Right atrium auricular region (tissue), 2 donors: ENCODE measurements at places on chromosomes 1 and 21. TPM values are rescaled to one million over a fixed set of nuclear protein-coding genes. Genes with fewer than 3 reads are reported as not detected.

- no peak overlapping the region for H3K4me3 ChIP-seq
- H3K4me1 ChIP-seq = peaks cover 12% of the 10 kb centered on the region
- DNase-seq = no peak
Observed at GRCh38 chr1:209208648-209209047, 374.9 kb upstream of the CAMK1G start.

GRCh38 chr1:18325136-18325535 lies 155.6 kb upstream of the KLHDC7A start:
- DNase-seq = no peak
- no peak overlapping the region for H3K4me3 ChIP-seq
- H3K4me1 ChIP-seq = no peaks in the 10 kb centered on the region
- no peaks in the 10 kb centered on the region for H3K36me3 ChIP-seq
- H3K27ac ChIP-seq = no peak overlapping the region
- H3K27me3 ChIP-seq = no peaks in the 10 kb centered on the region

DNA sequence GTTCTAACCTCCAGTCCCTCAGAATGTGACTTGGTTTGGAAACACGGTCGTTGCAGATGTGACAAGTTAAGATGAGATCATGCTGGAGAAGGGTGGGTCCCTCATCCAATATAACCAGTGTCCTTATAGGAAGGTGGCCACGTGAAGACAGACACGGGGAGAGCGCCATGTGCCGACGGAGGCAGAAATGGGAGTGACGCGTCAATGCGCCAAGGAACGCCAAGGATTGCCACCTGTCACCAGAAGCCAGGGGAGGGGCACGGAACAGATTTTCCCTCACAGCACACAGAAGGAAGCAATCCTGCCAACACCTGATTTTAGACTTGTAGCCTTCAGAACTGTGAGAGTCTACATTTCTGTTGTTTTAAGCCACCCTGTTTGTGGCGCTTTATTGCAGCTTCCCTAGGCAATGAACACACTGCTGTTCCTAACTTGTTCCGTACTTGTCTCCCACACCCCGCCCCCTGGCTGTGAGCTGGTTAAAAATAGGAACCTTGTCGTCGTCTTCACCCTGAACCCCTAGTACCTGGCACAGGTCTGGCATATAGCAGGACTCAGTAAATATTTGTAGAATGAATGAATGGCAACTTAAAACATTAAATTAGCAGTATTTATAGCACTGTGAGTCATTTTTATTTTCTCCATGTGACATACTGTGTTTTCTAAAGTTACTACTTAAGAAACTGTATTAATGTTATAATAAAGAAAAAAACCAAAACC lies 14.2 kb downstream of the RIMS3 start:
- no peak overlapping the region for H3K27ac ChIP-seq
- DNase-seq = no peak
- H3K27me3 ChIP-seq = no peaks in the 10 kb centered on the region
- H3K4me3 ChIP-seq = no peak overlapping the region
- no peaks in the 10 kb centered on the region for H3K4me1 ChIP-seq

GRCh38 chr21:27425574-27425973 lies 458.7 kb upstream of the ADAMTS5 start:
- H3K27ac ChIP-seq = peak overlapping the region; percentile 50
- H3K4me1 ChIP-seq = no peaks in the 10 kb centered on the region
- no peaks in the 10 kb centered on the region for H3K36me3 ChIP-seq
- H3K27me3 ChIP-seq = no peaks in the 10 kb centered on the region
- no peak for DNase-seq

DNA sequence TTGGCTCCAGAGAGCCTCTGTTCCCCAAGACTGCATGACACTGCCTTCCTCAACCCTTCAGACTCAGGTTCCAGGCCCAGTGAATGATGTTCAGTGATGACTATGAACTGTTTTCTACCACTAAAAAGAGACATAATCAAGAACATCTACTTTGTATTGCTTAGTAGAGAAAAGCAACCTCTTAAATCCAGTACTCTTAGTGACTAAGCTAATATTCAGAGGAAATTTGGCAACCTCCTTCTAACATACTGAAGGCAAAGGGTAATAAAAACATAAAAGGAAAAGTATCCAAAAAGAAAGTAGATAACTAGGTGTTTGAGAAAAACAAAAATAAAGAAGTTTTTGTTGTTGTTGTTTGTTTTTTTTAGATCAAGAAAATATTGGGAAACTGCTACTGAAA lies 153.3 kb upstream of the RUNX1 start:
- H3K27me3 ChIP-seq = no peaks in the 10 kb centered on the region
- no peak overlapping the region for H3K4me3 ChIP-seq
- no peak for DNase-seq
- H3K4me1 ChIP-seq = peaks cover 25% of the 10 kb centered on the region
- peak overlapping the region; percentile 91 for H3K27ac ChIP-seq

DNA sequence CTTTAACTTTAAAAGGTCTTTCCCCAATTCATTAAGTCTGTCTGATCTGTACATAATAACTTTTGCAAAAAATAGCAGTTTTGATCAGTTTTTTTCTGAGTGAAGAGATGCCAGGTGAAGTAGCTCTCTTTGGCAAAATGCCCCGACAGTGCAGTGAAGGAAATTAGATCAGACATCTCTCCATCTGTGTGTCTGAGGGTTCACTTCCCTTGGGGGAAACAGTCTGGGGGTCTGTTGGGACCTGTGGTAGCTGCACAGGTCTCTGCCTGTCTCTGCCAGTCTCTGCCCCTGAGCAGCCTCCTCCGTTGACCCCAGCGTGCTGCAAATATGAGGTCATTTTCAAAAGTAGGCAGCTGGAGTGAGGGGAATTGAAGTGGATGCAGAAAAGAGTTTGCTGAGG lies 54.5 kb downstream of the TBCE start:
- H3K4me3 ChIP-seq = no peak overlapping the region
- DNase-seq = no peak

DNA sequence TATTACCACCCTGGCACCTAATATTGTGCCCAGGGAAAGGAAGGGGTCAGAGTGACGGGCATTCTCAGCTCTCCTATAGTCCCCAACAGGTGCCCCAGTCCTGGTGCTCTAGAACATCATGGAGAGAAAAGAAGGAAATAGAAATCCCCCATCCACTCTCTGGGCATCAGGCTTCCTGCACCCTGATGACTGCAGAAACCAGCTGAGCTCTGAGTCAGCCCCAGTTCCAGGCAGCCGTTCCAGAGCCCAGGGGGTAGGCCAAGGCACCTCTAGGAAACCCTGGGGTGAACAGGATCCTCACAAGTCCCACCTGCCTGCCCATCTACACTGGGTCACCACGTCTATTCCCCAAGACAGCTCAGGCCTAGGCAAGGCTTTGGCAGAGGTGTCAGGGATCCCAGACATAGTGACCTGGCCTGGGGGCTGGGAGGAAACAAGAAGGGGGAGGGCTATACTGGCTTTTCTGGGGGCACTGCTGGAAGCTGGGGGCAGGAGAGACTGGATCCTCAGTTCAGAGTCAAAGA lies 709 bp downstream of the NECTIN4 start:
- H3K27me3 ChIP-seq = no peaks in the 10 kb centered on the region
- DNase-seq = no peak
- no peak overlapping the region for H3K4me3 ChIP-seq
- no peaks in the 10 kb centered on the region for H3K36me3 ChIP-seq

- H3K36me3 ChIP-seq = no peaks in the 10 kb centered on the region
- no peak for DNase-seq
- no peak overlapping the region for H3K4me3 ChIP-seq
- H3K4me1 ChIP-seq = no peaks in the 10 kb centered on the region
Observed at GRCh38 chr1:68331117-68331865, 99.0 kb upstream of the WLS start.

GRCh38 chr21:40706176-40706575 lies 140.8 kb downstream of the DSCAM start:
- no peak overlapping the region for H3K4me3 ChIP-seq
- H3K27ac ChIP-seq = no peak overlapping the region
- no peaks in the 10 kb centered on the region for H3K4me1 ChIP-seq
- no peaks in the 10 kb centered on the region for H3K27me3 ChIP-seq
- H3K36me3 ChIP-seq = no peaks in the 10 kb centered on the region
- DNase-seq = no peak

DNA sequence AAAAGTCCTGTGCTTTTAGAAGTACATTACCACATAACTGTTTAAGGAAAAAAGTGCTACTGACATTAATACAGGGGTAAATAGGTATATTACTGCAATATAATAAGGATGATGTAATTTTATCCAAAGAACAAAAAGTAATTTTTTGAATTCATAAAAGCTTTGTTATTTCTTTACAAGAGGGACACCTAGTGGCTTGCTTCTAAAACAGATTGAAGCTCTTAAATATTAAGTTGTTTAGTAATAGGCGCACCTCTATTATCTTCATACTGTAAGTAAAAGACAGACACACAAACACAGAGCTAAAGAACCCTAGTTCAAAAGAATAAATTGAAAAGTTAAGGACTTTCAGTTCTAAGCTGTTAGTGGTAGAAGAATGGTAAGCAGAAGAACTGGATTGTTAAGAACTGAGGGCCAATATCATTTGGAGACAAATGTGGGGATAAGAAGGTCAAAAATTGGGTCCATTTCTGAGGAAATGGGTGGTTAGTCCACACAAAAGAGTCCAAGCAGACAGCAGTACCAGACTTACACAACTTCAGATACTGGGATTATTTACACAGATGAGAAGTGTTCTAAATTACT lies 15.4 kb downstream of the ZNHIT6 start:
- peak overlapping the region; percentile 28 for H3K27ac ChIP-seq
- no peaks in the 10 kb centered on the region for H3K27me3 ChIP-seq
- no peak for DNase-seq
- no peaks in the 10 kb centered on the region for H3K4me1 ChIP-seq

DNA sequence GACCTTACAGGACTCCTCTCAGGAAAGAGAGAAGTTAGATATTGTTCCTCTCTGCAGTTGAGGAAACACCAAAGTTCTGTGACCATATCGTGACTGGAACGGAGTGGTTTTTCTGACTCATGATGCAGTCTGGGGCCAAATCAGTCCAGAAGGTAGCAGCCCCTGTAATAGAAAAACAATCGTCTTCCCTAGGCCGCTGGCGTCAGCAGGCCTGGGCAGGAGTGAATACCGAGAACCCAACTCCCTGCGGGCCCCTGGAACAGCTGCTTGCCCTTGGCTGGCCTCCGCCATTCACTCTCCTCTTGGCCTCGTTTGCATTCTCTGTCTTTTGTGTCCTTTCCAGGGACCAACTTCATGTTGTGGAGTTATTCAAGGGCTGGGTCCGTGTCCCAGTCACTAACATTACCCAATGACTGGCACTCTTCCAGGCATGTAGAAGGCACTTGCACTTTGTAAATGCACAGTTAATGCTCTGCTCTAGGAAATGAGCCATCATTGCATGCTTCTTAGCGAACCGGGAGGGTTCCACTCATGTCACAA lies 10.9 kb upstream of the CD101 start:
- peak; percentile 95 for DNase-seq
- no peaks in the 10 kb centered on the region for H3K4me1 ChIP-seq
- peak overlapping the region; percentile 68 for H3K27ac ChIP-seq
- H3K36me3 ChIP-seq = peaks cover 11% of the 10 kb centered on the region
- H3K4me3 ChIP-seq = no peak overlapping the region
- no peaks in the 10 kb centered on the region for H3K27me3 ChIP-seq

DNA sequence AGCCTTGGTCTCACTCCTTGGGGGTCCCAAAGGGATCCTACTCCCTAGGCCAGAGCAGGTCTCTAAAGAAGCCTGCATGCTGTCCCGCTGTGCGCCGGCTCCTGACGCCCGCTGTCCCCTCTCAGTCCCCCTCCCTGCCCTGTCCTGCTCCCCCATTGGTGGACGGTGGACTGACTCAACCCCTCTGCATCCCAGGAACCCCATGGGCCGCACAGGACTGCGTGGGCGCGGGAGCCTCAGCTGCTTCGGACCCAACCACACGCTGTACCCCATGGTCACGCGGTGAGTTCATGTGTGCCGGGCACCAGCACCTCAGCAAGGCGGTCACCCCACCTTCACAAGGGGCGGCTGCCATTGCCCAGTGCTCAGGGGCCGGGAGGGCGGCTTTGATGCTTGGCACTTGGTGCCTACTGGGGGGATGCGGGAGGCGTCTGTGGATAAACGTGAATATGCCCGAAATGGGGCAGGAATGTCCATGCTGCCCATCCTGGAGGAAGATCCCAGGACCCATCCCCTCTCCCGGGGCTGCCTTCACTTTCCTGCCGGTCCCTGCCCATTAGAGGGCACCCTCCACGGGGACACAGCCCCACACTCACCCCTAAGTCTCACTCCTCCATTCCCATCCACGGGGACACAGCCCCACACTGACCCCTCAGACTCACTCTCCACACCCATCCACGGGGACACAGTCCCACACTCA lies 20.2 kb upstream of the LRRC3 start:
- no peaks in the 10 kb centered on the region for H3K4me1 ChIP-seq
- no peaks in the 10 kb centered on the region for H3K36me3 ChIP-seq
- H3K4me3 ChIP-seq = no peak overlapping the region
- H3K27ac ChIP-seq = no peak overlapping the region
- no peaks in the 10 kb centered on the region for H3K27me3 ChIP-seq
- DNase-seq = no peak

DNA sequence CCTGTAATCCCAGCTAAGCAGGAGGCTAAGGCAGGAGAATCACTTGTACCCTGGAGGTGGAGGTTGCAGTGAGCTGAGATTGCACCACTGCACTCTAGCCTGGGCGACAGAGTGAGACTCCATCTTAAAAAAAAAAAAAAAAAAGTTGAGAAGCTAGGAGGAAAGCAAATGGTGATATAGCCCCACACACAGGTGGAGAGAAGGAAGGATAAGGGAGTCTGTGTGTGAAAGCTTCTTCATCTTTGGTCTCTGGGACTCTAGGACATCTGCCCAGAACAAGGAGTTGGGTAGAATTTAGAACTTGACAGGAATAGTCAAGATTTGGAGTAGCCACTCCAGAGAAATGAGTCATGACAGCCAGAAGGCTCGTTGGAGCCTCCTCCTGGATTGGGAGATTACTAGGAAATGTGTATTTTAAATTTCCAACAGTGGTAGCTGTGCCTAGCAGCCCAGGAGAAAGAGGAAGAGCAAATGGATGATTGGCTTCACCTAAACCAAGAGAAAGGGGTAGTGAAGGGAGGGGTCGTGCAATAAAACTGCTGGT lies 19.9 kb downstream of the NPL start:
- H3K36me3 ChIP-seq = peaks cover 8% of the 10 kb centered on the region
- no peaks in the 10 kb centered on the region for H3K4me1 ChIP-seq
- DNase-seq = no peak
- no peaks in the 10 kb centered on the region for H3K27me3 ChIP-seq
- no peak overlapping the region for H3K4me3 ChIP-seq

GRCh38 chr1:119747451-119747850 lies 21.3 kb downstream of the HMGCS2 start:
- H3K4me1 ChIP-seq = no peaks in the 10 kb centered on the region
- no peak for DNase-seq
- no peak overlapping the region for H3K27ac ChIP-seq
- H3K4me3 ChIP-seq = no peak overlapping the region

The PLPPR5 gene
- not detected for total RNA-seq

The TTC39A gene
- 33.7 TPM for total RNA-seq
